ENCODE measurements at places on chromosomes 2 and 18.

GRCh38 chr2:152813351-152813750, 94.9 kb downstream of the ARL6IP6 start:
- DNase-seq, result no peak

DNA sequence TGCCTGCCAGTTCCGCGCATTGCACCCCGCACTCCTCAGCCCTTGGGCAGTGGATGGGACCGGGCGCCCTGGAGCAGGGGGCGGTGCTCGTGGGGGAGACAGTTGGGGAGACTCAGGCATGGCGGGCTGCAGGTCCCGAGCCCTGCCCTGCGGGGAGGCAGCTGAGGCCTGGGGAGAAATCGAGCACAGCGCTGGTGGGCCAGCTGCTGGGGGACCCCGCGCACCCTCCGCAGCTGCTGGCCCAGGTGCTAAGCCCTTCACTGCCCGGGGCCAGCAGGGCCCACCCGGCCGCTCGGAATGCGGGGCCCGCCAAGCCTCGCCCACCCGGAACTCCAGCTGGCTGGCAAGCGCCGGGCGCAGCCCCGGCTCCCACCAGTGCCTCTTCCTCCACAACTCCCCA, 488.8 kb upstream of the CHST9 start:
- no peak for DNase-seq

DNA sequence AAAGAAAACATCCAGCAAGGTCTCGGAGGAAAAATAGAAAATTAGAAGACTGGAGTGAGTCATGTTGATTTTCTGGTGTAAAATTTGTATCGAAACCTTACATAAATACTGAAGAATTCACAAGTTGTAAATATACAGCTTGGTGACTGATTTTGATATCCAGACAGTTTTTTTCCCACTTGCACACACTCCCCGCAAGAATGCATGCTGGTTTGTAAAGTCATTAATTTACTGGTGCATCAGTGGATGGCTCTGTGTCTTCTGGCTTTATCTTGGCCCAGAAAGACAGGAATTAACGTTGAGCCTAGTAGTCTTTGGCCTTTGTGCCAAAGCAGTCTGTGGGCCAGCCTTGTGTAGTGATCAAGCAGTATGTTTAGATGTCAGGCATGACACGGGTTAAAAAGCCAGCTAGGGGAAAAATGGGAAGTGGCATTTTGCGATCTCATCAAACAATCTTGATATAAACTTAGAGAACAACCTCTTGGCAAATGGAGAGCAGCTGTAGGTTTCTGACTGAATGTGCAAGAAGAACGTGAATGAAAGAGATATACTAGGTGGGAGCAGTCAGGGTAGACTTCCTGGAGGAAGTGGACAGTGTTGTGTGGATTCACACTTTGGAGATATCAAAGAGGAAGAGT, 22.7 kb upstream of the CASP8 start:
- DNase-seq, result no peak

- DNase-seq, result no peak
Measured at GRCh38 chr2:236305964-236306605, 41.9 kb upstream of the ASB18 start.

- no peak for DNase-seq
Measured at GRCh38 chr2:177329064-177329463, 63.5 kb upstream of the AGPS start.

GRCh38 chr2:226135861-226136548, 663.6 kb downstream of the IRS1 start:
- DNase-seq, result no peak

DNA sequence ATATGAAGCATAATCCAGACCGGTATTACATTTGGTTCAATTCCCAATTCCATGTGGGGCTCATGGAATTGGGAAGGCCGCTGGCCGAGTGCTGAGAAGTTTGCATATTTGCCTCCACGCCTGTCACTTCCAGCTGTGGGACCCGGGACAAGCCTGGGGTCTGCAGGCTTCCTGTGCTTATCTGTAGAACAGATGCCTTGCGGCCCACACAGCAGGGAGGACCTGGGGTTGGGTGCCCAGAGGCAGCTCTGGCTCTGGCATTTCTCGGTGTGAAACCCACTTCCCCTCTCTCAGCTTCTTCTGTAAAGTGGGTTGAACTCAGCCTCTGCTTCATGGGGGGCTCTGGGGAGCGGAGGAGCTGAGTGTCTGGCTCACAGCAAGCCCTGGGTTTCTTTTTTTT, 97.9 kb downstream of the SH3BP4 start:
- no peak for DNase-seq

Measured in iPS DF 6.9 (cell line).